Epithelial cell of prostate (primary cell): ENCODE measurements at places on chromosomes 1 and 21.

DNA sequence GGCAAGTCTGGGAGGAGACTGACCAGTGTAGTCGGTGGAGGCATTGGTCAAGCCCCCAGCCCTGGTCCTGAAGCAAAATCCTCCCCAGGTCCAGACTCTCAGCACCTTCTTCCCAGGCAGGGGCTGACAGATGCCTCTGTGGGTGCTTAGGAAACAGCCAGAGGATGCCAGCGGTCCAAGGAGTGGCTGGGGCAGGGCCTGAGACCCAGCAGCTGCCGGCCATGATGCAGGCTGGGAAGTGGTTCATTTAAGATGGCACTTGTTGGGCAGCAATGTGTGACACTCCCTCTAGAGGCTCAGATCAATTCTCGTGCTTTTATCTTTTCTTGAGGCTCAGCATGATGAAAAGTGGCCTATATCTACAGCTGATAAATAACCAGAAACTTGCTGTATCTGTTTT, 165.0 kb upstream of the VAMP3 start:
- no peak for DNase-seq

GRCh38 chr1:224262373-224263054, 67.5 kb downstream of the NVL start:
- DNase-seq: no peak

DNA sequence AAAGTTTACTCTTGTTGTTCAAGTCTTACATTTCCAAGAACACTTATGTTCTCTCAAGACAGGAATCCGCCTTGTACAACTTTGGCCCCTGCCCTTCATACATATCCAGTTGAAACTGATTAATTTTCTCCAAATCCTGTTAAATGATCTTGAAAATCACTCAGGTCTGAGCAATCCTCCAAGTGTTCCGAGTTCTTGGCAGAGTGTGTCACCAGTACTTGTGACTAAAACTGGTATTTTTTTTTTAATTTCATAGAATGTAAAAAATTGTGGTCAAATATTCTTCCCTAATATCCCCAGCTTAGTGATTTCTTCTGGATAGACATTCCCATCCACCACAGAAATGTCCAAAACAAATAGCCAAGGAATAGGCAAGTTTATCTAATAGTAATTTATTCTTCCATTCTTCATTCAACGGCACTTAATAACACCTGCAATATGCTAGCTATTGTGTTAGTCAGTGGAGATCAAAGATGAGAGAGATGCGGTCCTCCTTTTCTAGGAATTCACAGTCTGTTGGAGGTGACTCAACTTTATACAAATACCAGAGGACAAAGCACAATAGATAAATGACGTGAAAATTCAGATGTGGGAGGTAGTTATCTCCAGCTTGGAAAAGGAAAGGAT, 71.4 kb downstream of the DIRAS3 start:
- peak; percentile 20 for DNase-seq

GRCh38 chr1:26858160-26858559, 4.8 kb upstream of the SFN start:
- DNase-seq: no peak

DNA sequence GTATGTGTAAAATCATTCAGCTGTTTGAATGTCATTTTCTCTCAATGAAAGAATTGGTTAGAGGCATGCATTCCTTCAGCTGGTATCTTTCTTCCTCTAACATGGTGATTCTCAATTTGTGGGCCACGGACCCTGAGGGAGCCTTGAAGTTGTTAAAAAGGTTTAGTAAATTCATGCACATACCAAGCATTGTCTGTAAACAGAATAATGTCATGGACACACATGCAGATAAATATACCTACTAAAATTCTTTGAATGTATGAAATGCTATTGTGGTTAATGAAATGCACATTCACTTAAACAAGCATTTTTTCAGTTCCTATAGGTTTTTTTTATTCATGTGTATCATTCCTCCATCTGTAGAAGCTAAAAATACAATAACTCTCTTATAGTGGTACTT, 65.4 kb downstream of the PBX1 start:
- no peak for DNase-seq

GRCh38 chr21:42619166-42619565, 34.3 kb upstream of the PDE9A start:
- DNase-seq: no peak

DNA sequence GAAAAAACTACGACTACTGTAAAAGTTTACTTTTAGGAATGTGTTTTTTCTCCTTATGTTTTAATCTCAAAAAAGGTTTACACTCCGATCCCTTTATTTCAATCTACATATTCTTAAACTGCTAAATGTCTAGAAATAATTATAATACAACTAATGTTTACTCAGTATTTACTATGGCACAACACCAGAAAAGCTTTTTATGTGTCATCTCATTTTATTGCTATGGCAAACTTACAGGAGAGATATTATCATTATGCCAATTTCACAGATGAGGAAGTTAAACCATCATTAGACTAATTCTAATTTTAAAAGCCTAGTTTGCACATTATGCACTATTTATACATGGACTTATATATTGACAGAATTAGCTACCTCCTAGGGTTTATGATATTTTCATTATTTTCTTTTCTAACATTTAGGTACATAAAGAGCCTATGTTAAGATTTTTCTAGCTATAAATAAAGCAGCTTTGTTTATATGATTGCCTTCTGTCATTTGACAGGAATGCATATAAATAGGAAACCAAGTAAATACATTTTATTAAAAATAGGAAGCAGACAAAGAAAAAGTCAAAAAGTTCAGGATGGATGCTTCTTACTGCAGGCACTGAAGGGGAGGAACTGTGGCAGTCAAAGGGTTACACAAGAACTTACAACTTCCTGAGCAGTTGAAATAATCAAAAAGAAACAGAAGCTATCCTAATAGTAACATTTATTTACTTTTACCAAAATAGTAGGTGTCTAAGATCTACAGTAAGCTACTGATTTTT, 442.4 kb downstream of the LTN1 start:
- DNase-seq: no peak

GRCh38 chr1:61084491-61085031, 2.2 kb downstream of the NFIA start:
- no peak for DNase-seq

DNA sequence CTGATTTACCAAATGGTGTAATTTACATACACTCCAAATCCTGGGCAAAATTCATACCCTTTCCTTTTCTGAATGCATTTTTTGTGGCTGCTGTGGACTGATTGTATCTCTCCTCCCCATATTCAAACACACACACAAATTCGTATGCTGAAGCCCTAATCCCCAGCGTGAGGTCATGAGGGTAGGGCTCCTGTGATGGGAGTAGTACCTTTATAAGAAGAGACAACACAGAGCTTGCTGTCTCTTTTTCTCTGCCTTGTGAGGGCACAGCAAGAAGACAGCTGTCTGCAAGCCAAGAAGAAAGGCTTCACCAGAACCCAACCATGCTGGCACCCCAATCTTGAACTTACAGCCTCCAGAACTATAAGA, 24.4 kb downstream of the DUSP10 start:
- no peak for DNase-seq
